ENCODE measurements at places on chromosomes 12 and 14. TPM values are rescaled to one million over a fixed set of nuclear protein-coding genes. Genes with fewer than 3 reads are reported as not detected.

Gene MYF5
- total RNA-seq, result not detected

- no peak for DNase-seq
Observed at GRCh38 chr14:61491876-61492434, 170.6 kb downstream of the PRKCH start.

DNA sequence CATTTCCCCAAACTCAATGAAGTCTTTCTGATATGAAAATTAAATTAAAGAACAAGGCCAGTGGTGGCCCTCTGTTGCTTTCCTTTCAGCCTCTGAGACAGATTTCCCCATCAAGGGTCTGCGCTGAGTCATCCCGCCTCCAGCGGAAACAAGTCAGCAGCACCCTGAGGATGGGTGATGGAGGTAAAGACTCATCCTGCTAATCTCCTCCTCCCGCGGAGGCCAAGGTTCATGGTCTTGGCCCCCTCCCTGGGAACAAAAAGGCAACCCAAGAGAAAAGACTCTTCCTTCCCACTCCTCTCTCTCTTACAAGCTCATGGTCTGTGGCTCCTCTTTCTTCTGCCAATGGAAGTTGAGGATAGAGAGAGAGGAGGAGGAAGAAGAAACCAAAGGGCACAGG, 9.0 kb upstream of the NUMB start:
- DNase-seq, result no peak

DNA sequence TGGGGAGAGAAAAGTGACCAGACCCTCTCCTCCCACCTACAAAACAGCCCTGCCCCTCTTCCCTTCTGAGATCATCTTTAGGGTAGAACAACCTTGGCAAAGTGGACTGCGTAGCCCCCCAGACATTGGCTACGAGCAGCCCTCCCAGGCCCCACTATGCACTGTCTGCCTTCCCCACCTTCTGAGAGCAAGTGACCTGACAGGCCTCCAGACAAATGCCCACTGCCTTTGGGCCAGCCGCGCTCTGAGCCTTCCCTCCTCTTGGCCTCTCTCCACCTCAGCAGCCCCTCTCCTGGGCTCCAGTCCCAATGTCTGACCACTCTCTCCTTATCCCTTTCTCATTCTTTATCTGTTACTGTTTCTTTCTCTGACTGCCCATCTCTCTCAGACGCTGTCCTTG, 46.5 kb upstream of the CCND2 start:
- no peak for DNase-seq

DNA sequence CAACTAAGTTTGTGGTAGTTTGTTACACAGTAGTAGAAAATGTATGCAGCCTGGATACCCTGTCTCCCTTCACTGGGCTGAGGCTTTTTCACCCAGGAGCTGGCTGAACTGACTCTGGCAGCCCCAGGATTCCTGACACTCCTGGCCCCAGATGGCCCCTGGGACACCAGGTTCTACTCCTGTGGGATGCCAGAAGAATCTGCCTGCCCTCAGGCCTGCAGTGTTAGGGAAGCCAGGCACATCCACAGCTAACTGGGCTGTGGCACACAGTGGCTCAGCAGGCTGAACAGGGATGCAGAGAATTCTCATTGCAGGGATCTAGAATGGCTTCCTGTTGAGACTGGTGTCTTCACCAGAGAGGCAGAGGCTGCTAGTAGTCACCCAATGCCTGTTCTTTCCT, 8.5 kb downstream of the IFI27 start:
- DNase-seq, result no peak

Gene TMCC3
- 0.65 TPM for total RNA-seq

Measured in fibroblast of the aortic adventitia (primary cell).